ENCODE measurements at places on chromosomes 1 and 21. TPM values are rescaled to one million over a fixed set of nuclear protein-coding genes. Genes with fewer than 3 reads are reported as not detected.

Gene DENND2C
- 2.9 TPM for total RNA-seq

Gene LGR6
- total RNA-seq = 8.0 TPM

GRCh38 chr21:33286600-33287456 is 20.7 kb downstream of the IL10RB start:
- H3K27ac ChIP-seq = peak overlapping the region; percentile 56
- peak; percentile 59 for DNase-seq
- H3K4me3 ChIP-seq = no peak overlapping the region
- no peaks in the 10 kb centered on the region for H3K27me3 ChIP-seq

- no peaks in the 10 kb centered on the region for H3K36me3 ChIP-seq
- no peak overlapping the region for H3K4me3 ChIP-seq
- no peak for DNase-seq
- no peaks in the 10 kb centered on the region for H3K27me3 ChIP-seq
- H3K4me1 ChIP-seq = peaks cover 5% of the 10 kb centered on the region
Measured at GRCh38 chr1:94675373-94675772, 133.8 kb upstream of the F3 start.

DNA sequence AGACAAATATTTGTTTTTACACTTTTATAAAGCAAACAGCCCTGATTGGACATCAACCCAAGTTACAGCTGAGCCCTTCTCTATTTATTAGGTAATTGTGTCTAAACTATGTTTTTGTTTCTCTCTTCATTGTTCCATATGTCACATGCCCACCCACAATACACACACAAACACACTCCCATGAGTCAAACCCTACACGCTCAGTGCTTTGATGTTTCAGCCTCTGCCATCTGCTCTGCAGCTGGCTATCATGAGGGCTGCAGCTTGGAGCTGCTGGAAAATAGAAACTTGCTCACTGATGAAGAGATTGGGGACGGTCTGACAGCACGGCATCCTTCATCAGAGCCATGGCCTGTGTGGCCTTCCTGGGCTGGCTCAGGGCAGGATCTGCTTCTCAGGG is 41.7 kb downstream of the PSMG1 start:
- no peaks in the 10 kb centered on the region for H3K36me3 ChIP-seq
- peaks cover 6% of the 10 kb centered on the region for H3K4me1 ChIP-seq
- H3K4me3 ChIP-seq = no peak overlapping the region
- H3K27ac ChIP-seq = no peak overlapping the region
- no peaks in the 10 kb centered on the region for H3K27me3 ChIP-seq

DNA sequence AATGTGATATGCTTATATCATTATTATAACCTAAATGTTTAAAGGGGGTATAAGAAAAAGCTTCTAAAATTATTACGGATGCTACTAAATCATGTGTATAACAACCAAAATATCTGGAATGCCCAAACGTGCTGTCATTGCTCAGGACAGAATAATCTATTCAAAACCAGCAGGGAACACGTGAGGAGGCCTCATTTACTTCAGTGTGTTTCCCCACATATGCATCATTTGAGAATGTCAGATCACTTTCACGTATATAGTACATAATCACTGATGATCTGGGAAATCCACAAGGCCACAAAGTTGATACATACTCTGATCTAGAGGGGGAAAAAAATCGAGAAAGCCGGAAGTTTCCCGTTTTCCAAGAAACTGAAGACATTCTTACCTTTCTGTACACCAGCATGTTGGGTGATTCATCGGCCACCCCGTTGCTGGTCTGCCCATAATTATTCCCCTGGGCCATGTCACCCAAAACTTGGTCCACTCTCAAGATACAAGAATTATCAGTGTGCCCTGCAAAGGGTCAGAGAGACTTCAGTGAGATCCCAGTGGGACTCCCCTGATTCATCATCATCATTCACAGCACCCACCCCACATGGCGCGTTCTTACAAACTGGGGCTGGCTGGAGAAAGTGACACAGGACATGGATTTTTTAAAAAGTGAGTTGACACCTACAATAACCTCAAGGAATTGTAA is 1.5 kb downstream of the RGS7 start:
- H3K27ac ChIP-seq = no peak overlapping the region
- DNase-seq = no peak
- H3K4me3 ChIP-seq = no peak overlapping the region
- no peaks in the 10 kb centered on the region for H3K4me1 ChIP-seq

DNA sequence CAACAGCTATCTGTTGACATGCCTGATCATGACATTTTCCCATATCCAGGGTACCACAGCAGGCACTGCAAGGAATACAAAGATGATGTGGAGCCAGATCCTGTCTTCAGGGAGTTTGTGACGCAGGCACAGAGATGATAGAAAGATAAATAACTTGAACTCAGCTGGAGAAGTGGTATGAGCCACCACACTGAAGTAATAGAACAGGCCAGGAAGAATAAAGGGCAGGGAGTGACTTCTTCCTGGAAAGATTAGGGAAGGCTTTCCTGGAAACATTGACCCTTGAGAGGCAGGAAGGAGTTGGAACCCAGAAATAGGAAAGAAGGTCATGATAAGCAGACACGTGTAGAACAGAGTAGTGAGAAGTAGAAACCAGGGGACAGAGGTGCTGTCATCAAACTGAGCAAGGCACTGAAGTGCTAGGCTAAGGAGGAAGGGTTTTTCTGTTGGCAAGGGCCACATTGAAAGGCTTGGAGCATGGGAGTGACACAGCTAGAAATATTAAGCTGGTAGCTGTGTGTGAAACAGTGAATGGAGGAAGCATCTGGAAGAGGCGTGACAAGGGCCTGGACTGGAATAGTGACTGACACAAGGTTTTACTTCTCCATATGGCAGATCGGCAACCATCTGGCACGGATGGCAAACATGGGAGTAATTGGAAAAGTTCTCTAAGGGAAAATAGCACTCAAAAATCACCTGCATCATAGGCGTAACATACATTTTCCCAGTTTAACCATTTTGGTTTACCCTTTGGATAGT is 68.4 kb downstream of the AK5 start:
- no peak for DNase-seq
- H3K27me3 ChIP-seq = no peaks in the 10 kb centered on the region
- no peak overlapping the region for H3K4me3 ChIP-seq
- no peaks in the 10 kb centered on the region for H3K4me1 ChIP-seq

DNA sequence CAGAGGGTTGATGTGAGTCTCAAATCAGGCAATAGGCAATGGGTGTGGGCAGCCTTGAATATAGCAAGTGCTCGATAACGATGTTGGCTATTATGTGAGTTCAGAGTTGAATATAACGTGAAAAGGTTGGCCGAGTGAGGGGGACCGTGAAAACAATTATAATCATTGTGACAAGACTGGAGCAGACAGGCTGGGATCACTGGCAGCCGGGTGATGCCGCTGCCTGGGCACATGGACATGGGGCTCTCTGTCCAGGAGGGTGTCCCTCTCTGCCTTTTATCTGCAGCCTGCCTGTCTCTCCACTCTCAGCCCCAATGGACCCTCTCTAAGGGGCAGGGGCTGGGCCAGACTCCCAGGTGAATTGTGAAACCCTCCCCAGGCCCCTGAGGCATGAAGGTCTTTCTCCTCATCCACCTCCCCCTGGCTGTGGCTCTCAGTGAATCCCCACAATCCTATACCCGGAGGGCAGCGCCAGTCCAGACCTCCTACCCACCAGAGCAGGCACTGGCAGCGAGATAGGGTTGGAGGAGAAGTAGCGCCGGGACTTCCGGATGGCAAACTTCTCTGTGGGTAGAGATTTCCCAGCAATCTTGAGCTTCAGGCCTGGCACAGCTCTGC is 36.4 kb downstream of the TTC39A start:
- no peaks in the 10 kb centered on the region for H3K27me3 ChIP-seq
- no peaks in the 10 kb centered on the region for H3K36me3 ChIP-seq
- no peak overlapping the region for H3K4me3 ChIP-seq
- H3K4me1 ChIP-seq = no peaks in the 10 kb centered on the region
- DNase-seq = no peak

- DNase-seq = no peak
- H3K27ac ChIP-seq = no peak overlapping the region
- no peaks in the 10 kb centered on the region for H3K36me3 ChIP-seq
- H3K4me1 ChIP-seq = no peaks in the 10 kb centered on the region
- H3K27me3 ChIP-seq = no peaks in the 10 kb centered on the region
Measured at GRCh38 chr1:174534789-174535188, 87.0 kb downstream of the GPR52 start.

DNA sequence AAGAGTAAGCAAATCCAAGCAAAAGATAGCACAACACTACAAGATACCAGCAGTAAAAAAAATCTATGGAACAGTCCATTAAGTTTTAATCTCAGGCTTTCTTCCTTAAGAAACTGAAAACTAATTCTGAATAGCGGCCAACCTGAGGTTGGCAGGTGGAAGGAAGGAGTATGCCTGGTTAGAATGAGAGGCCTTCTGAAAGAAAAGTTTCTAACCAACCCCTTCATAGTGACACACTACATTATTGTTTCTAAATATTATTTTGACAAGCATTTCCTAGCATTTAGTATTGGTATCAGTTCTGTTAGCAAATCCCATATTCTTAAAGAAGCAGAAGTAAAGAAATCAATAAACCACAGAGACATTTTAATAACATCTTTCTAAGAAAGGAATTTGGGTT is 205.7 kb upstream of the PTBP2 start:
- H3K4me1 ChIP-seq = no peaks in the 10 kb centered on the region
- H3K36me3 ChIP-seq = no peaks in the 10 kb centered on the region
- DNase-seq = no peak
- H3K27ac ChIP-seq = no peak overlapping the region

GRCh38 chr1:41583658-41584547 is 99.4 kb upstream of the EDN2 start:
- H3K4me3 ChIP-seq = no peak overlapping the region
- H3K27ac ChIP-seq = no peak overlapping the region
- H3K27me3 ChIP-seq = no peaks in the 10 kb centered on the region
- no peaks in the 10 kb centered on the region for H3K4me1 ChIP-seq
- DNase-seq = no peak

GRCh38 chr21:27315373-27315772 is 348.5 kb upstream of the ADAMTS5 start:
- no peak overlapping the region for H3K27ac ChIP-seq
- no peaks in the 10 kb centered on the region for H3K4me1 ChIP-seq
- H3K36me3 ChIP-seq = no peaks in the 10 kb centered on the region
- H3K4me3 ChIP-seq = no peak overlapping the region

GRCh38 chr21:45055861-45056260 is 18.5 kb upstream of the ADARB1 start:
- no peak for DNase-seq
- H3K4me3 ChIP-seq = no peak overlapping the region
- no peaks in the 10 kb centered on the region for H3K36me3 ChIP-seq

All from prostate gland (tissue), 2 donors.